ENCODE measurements at places on chromosomes 11 and 22.

DNA sequence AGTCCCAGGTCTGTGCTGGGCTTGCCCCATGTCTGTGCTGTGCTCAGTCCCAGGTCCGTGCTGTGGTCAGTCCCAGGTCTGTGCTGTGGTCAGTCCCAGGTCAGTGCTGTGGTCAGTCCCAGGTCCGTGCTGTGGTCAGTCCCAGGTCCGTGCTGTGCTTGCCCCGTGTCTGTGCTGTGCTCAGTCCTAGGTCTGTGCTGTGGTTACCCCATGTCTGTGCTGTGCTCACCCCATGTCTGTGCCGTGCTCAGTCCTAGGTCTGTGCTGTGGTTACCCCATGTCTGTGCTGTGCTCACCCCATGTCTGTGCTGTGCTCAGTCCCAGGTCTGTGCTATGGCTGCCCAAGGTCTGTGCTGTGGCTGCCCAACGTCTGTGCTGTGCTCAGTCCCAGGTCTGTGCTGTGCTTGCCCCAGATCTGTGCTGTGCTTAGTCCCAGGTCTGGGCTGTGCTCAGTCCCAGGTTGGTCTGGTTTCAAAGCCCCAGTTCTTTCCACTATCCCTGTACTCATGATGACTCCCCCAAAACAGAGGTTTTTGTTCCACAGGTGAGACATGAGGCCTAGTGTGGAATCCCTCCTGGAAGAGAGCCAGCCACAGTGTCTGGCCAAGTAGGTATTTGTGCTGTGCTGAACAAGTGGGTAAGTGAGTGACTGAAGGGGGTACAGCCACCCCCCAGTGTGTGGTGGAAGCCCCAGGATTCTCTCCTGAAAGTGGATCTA lies 34.8 kb downstream of the IRAG1 start:
- no peak for DNase-seq

DNA sequence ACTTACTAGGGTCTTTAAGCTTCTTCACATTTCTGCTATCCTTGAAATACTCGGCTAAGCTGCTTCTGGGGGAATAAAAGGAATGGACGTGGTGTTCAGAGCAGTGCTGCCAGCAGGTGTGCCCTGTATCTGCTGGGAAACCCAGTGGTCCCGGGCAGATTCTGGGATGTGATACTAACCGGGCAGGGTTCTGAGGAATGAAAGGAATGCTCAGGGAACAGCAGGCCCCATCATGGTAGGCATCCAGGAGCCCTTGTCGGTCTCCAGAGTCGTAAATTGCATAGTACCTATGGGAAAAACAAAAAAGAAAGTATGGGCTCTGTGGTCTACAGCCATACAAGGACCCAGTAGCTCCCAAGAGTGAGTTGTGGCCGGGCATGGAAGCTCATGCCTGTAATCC lies 4.5 kb upstream of the TMEM223 start:
- DNase-seq, result no peak

DNA sequence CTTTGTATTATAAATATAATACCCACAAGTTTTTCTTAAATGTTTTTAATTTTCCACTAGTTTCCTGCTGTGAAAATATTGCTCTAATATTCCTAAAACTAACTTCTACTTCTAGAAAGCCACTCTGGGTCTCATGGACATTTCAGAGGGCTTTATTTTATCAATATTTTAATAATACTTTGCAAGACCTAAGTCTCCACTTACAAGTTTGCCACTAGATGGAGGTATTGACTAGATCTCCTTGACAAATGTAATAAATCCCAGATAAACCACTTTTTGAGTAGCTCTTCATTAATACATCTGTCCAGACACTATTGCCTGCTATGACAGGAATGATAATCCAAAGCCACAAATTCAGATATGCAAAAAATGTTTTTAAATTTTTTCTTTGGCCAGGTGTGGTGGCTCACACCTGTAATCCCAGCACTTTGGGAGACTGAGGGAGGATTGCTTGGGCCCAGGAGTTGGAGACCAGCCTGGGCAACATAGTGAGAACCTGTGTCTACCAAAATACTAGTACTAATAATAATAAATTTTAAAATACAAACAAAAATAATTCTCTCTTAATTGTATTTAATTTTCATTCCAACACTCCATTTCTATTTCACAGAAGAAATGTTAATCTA lies 3.5 kb upstream of the ACAT1 start:
- DNase-seq, result no peak

DNA sequence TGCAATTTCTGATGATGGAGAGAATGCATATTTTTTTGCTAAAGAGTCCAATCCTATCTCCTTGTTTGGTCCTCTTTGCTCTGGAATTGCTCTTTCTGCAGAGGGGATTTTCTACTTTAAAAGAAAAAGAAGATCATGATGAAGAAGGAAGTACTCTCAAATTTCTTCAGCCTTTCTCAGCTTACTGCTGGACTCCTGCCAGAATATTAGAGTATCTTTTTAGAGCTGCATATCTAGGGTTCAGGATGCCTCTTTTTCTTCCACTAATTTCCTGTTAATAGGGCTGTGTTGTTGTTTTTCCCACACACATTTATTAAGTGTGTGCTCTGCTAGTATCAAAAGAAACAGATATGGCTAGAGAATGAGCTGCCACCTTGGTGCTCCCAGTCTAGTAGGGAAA lies 18.2 kb downstream of the UBASH3B start:
- no peak for DNase-seq

GRCh38 chr22:49544286-49544685 lies 283.4 kb downstream of the BRD1 start:
- no peak for DNase-seq

DNA sequence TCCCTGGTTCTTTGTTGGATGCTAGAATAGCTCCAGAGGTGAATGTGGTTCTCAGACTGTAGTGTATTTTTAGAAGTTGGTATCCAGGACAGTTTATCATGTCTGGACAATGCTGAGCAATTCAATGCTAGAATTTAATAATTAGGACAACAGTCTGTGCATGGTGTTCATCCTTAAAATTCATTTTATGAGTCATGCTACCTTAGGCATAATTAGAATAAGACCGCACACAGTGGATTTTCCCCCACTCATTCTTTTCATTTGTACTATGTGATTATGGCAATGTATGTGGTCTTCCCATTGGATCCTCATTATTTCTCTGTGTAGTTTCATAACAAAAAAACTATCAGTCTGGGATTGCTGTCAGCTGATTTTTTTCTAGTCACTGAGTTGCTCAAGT lies 196.7 kb downstream of the ARHGAP42 start:
- no peak for DNase-seq

DNA sequence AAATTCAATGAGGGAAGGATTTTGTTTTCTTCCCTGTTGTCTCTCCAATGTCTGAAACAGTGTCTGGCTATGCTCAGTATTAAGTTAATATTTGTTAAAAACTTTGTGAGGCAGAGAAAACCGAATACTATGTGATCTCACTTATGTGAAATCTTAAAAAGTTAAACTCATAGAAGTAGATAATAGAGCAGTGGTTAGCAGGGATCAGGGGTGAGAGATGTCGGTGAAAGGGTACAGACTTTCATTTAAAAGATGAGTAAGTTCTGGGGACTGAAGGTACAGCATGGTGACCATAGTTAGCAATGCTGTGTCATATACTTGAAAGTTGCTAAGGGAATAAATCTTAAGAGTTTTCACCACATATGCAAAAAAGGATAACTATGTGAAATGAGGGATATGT lies 244.6 kb downstream of the AASDHPPT start:
- DNase-seq, result no peak

DNA sequence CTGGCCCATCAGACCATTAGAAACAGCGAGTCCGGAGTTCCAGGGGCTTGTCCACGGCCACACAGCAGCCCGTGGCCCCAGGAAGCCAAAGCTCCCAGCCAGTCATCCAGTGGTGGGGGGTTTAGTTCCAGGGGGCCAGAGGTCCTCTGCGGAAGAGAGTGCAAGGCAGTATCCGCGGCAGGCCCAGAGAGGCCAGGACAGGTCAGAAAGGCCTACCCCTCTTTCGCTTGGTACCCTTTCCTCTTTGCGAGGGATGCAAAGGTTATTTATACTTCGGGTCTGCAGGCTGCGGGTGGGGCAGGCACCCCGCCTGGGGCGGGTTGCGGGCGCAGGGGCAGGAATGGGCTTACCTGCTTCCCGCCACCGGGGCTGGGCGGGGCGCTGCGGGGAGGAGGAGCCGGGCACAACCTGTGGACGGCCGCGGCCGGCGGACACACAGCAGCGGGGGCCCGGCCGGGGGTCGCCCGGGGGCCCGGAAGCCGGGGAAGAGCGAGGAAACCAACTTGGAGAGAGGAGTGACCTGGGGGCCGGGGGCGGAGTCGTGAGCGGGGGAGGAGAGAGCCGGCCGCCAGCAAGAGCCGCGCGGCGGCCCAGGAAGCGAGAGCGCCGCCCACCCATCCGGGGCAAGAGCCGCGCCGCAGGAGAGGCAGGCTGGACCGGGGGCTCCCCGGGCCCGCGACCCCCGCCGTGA lies at the start of gene SH3BP1:
SH3BP1 (plus strand) TSS at position 600 of the 691 bp plus-strand sequence. CDS start 119 bp downstream, outside the sequence.
- DNase-seq, result no peak

GRCh38 chr22:37410174-37411055 lies 16.9 kb downstream of the ELFN2 start:
- no peak for DNase-seq

GRCh38 chr11:12206529-12206928 lies 96.1 kb downstream of the MICAL2 start:
- DNase-seq, result no peak

DNA sequence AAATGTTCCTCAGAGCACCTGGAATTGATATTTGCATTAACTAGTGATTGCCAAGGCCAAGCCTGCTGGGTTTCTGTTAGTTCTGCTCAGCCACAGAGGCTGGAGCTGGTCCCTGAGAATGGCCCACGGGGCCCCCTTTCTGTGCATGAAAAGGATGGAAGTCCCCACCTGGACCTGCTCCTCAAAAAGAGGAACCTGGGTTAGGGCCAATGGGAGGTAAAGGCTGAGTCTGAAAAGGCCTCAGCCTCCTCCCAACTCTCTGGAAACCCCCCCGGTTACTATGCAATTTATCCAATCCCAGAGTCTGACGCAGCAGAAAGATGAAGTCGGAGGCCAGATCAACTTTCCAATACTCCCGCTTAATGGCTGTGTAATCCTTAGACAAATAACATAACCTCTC lies 6.8 kb upstream of the CREB3L1 start:
- DNase-seq, result no peak

DNA sequence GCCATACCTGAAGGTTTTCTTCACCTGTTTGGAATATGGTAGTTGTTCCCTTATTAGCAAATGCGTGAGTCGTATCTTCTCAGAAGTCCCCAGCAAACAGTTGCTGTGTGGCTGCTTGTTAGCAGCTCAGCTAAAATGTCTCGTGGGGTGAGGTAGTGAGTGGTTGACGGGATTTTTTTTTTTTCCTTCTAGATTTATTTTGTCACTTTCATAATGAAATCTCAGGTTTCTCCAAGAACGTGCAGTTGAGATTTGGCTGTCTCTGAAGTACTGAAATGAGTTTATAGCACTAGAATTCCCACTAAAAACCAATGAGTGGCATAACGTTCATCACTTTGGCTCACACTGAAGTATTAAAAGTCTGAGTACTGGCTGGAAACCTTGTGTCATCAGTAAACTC lies 16.8 kb downstream of the RCN1 start:
- no peak for DNase-seq

- no peak for DNase-seq
Measured at GRCh38 chr22:50245214-50246072, 620 bp upstream of the TUBGCP6 start.

Data from activated CD8-positive, alpha-beta memory T cell treated with anti-CD3 and anti-CD28 coated beads for 1 hour (primary cell).